ENCODE measurements at places on chromosomes 12 and 14.

- no peak for DNase-seq
Observed at GRCh38 chr14:52977798-52978197, 26.9 kb upstream of the FERMT2 start.

DNA sequence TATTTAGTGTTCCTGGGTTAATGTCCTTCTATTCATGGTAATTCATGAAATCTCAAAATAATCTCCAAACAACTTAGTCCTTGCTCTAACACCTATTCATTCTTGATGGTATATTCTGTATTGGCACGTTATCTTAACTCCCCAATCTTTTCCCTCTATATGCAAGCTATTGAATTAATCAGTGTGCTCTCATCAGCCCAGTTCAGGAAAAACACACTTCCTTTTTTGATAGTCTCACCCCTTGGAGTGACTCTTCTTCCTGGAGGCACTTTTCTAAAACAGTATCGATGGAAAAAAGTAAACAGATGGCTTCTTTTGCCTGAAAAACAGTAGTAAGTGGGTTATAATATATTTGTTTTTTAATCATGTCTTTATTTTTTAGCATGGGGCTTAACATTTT, 28.6 kb downstream of the TULP3 start:
- DNase-seq: no peak

DNA sequence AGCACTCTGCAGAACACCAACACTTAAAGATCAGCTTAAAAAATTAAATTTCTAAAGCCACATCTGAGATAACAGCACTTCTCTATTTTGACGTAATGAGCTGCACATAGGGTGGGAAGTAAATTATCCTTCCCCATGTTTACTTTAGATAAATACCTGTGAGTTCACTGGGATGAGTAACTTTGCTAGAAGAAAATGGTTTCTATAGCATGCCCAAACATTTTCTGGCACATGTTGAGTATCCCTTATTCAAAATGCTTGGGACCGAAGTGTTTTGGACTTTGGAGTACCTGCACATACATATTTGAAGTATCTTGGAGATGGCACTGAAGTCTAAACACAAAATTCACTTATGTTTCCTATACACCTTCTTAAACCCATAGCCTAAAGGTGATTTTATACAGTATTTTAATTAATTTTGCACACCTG, 6.6 kb downstream of the SLC38A2 start:
- DNase-seq: no peak

- DNase-seq: no peak
Observed at GRCh38 chr12:96234591-96235483, 40.7 kb downstream of the ELK3 start.

DNA sequence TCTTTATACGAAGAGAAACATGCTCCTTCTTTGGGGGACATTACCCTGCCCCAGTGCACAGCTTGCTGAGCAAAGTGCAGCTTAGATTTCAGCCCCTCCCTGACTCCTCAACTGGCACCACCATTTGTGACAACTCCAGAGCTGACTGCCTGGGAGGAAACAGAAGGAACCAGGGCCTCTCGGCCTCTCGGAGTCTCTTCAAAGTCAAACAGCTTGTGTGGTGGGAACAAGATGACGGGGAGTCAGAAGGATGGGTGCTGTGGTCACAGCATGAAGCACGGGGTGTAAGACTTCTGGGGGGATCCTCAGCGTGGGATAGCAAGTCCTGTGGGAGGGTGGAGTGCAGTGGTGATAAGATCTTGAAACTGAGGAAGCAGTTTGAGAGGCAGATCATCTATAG, 123.5 kb upstream of the BCL2L14 start:
- no peak for DNase-seq

DNA sequence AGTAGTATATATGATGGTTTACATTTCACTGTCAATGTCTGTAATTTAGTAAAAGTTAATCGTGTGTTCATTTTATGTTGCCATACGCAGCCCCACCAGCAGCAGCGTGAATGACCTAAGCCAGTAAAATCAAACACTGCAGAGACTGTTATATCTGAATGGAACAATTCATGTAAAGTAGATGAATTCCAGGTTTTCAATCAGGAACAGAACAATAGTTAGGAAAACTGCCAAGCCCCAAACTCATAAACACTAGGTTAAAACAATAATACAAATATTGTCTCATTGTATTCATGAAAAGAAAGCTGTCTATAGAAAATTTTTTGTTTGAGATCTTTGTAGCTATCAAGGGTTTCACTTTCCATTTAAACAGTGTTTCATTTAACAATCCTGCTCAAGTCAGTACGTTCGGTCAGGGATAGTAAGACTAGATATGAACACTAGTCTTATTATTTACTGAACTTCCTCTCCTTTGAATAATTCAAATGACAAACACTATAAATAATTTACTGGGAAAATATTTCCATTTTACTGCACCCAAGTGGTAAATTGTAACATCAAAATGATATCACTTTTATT, 256.8 kb upstream of the FLRT2 start:
- no peak for DNase-seq

DNA sequence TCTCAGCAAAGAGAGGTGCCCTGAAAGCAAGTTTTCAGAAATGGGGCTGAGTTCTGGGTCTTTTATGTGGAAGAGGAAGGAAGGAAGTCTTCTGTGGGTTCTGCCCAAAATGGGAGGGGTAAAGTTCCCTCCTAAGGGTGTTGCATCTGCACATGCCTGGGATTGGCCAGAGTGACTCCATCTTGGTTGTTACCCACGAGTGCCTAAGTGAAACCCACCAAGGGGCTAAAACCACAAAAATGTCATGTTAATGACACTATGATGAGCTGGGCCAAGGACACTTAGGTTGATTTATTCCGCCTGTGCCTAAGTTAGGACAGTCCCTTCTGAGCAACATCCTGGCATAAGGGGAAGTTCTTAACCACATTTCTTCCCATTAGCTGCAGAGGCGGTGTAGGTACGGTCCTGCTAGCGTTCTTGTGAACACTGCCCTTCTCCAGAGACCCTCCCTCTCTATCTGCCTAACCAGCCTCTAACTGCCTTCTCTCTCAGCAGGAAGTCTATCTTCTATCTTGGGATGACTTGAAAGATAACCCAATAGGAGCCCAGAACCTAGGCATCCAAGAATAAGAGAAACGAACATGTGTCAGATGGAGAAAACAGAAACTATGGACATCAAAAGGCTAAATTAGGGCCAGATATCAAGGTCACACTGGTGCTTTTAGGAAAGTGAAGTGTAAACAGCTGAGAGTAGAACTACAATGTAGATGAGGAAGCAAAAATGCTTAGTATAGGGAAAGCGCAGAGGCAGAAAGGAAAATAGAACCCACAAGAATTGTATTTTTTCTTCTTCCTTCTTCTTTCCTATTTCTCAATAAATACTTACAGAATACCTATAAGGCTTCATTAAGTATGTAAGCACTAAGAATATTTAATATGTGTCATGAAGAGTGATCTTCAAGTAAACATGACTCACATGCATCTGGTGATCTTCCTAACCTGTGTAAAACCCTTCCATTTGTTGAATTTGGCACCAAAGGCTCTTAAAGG, 104.2 kb upstream of the AMN1 start:
- no peak for DNase-seq

Data from activated T-helper 2 cell treated with anti-CD3 and anti-CD28 coated beads, Interferon-gamma antibody, Interleukin-2, Interleukin-4, amounts not matched to agents 10 μg/mL and 5 μg/mL and 100 μg/mL, durations not matched to agents 14 hours and 24 hours and 36 hours (primary cell).